NCI-H526 treated with DMSO at 0.1 percent for 48 hours (cell line): ENCODE measurements at places on chromosomes 3 and 15.
A peak's percentile ranks its signal among the peaks of the same experiment; 100 is the strongest.

DNA sequence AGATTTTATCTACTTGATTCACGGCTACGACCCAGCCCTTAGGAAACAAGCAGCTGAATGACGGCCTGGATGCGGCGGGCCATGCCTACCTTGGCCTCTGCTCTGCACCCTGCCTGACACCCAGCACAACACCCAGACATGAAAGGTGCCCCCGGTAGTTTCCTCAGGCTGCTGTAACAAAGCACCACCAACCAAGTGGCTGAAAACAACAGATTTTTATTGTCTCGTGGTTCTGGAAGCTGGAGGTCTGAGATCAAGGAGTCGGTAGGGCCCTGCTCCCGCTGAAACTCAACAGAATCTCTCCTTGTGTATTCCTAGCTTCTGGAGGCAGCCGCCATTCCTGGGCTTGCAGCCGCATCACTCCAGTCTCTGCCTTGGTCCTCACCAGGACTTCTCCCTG is 111.7 kb downstream of the ADCY5 start:
- DNase-seq, result no peak

GRCh38 chr3:65935724-65936123 is 103.0 kb downstream of the MAGI1 start:
- DNase-seq, result no peak

GRCh38 chr3:49387721-49388120 is 24.1 kb downstream of the RHOA start:
- DNase-seq, result no peak

GRCh38 chr15:44045217-44045616 is 149.9 kb downstream of the FRMD5 start:
- no peak for DNase-seq

DNA sequence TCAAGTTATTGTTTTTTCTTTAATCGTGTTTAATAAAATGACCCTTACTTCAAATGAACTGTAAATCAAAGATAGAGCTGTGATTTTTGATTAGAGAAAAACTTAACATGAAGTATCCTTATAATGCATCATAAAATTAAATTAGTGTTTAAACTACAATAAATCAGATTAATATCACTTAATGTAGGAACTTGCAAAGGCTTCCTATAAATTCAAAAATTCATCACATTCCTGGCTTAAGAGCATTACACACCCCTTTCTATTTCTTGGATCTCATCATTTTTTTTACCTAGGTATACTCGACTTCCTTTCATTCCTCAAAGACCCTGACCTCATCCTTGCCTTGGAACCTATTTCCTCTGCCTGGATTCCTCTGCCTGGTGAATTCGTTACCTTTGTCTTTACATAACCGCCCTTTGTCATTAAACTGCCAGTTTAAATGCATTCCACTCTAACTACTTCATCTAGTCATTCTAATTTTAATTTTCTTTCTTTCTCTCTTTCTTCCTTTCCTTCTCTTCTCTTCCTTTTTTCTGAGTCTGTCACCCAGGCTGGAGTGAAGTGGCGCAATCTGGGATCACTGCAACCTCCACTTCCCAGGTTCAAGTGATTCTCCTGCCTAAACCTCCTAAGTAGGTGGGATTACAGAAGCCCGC is 1244.5 kb downstream of the OTOL1 start:
- DNase-seq, result no peak

GRCh38 chr3:86416334-86416733 is 574.6 kb downstream of the VGLL3 start:
- DNase-seq, result no peak

DNA sequence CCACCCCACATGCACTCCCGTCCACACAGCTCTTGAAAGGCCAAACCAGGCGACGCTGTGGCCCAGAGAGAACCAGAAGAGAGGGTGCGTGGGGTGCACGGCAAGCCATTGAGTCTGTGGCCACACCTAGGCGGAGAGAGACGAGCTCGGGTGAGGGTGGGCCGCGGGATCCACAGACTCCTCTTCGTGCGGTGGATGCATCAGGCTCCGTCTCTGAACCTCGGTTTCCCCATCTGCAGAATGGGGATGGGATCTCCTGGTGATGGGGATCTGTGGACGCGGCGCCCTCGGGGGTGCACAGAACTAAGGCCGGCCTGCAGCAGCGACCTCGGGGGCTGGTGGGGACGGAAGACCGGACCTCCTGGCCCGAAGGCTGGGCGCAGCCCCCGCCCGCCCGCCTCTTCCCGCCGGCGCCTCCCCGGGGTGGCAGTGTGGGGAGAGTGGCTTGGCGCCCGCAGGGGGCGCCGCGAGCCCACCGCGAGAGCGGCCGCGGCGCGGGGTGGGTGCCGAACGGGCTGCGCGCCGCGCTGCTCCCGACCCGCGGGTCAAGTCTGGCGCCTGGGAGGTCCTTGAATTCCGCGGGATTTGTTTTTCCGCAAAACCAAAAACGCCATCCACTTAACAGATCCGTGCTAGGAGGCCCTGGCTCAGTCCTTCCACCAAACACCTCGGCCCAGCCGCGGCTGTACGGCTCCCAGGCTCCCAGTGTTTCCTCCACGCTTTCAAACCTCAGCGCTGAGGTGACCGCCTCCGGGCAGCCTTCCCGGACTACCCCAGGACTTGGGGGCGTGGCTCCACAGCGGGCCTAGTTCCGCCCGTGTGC is 13.2 kb upstream of the ADPGK start:
- DNase-seq, result peak; percentile 13

DNA sequence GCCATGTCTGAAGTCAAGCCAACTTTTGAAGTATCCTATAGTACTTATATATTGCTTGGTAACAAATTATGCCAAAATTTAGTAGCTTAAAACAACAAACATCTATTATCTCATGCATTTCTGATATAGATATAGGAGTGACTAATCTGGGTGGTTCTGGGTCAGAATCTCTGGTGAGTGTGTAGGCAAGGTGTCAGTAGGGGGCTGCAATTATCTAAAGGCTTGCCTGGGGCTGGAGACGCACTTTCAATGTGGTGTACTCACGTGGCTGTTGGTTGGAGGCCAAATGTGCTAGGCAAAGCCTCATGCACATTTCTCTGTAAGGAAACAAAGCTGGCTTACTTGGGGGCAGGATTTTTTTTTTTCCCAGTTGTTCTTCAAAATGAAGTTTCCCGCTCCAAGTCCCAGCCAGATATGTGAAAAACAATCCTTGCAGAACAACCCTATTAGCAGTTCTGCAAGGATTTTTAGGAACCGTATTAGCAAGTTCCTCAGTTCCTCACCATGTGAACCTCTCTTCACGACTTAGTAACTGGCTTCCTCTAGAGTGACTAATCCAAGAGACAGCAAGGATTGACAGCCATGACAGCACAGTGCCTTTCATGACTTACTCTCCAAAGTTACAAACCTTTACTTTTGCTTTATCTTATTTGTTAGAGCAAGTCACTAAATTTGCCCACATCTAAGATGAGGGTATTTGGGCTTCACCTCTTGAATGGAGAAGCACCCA is 25.8 kb downstream of the GREM1 start:
- no peak for DNase-seq

DNA sequence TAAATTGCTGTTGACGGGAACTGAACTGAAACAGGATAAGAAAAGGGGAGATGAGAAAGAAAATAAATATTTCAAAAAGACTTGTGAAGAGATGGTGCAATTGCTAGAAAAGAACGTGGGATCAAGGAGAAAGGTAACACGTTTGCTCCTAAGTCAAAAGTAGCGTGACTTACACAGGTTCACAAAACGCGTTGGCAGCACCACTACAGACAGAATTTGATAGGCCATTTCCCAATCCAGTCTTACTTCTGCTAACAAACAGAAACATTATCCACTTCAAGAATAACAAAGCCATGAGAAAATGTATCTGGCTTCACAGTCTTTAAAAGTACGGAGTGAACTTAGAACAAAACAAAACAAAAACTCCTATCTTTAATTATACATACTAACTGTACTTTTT is 75.5 kb downstream of the DPH6 start:
- DNase-seq, result no peak

DNA sequence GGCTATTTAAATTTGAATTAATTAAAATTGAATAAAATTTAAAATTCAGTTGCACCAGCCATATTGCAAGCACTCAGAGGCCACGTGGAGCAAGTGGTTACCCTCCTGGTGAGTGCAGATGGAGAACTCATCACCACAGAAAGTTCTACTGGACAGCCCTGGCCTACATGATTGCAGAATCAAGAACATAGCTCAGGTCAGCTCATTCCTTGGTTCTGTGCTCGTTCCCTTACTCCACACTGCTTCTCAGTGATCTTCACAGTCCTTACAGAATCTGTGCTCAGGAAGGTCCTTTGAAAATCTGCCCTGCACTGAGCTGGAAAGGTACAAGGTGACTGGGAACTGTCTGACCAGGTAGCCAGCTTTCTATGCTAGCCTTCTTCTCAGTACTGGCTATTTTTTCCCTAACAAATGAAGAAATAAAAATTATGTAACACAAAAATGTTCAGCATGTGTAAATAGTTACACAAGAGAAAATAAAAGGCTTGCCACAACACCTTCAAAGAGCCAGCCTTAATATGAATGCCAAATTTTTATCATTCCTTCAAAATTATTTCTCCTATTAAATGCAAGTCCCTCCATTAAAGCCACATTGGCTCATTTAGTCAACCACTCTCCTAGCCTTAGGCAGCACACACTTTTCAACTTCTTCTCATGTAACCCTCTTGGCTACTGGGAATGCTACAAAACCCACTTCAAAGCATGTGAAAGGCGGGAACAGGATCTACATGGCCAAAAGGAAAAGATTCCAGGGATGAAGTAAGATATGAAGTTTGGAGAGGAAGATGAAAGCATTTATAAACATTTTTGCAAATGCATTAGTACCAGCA is 326.4 kb upstream of the WNT5A start:
- no peak for DNase-seq

- DNase-seq, result peak; percentile 21
Measured at GRCh38 chr15:55742498-55742926, 440 bp downstream of the PRTG start.

DNA sequence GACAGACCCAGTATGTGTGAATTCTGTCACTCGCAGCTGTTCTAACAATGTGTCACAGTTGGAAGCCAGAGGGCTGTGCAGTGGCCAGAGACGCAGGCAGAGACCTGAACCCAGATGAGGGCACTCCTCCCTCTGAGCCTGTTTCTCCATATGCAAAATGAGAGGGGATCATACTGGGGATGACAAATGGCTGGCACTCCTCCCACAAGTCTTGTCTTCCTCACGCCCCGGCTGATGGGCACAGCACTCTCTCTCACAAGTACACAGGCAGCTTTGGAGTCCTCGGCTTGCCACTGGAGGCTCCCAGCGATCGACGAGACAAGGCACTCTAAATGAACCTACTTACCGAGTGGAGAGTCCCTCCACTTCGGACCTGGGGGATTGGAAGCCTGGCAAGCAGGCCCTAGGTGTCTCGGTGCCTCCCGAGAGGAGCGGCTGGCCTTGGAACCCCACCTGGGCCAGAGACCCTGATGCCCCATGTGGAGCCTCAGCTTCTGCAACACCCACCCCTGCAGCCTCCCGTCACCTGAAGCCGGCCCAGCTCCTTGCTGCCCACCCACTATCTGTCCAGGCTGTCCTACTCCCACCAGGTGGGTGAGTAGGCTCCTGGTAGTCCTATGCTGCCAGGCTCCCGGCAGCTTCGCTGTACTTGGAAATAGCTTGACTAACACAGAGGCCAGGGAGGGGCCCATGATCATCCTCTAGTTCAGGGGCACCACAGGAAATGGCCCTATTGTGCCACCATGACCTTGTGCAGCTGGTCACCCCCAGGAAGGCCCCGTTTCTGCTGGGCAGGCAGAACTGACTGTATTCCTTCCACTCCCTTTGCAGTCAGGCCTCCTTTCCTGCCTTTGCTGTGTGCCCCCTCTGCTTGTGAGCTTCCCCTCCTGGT is 65.0 kb upstream of the IQSEC1 start:
- no peak for DNase-seq
